ENCODE measurements at places on chromosomes 3 and 15. TPM values are rescaled to one million over a fixed set of nuclear protein-coding genes. Genes with fewer than 3 reads are reported as not detected.

The GNB4 gene
- 0.18 TPM for total RNA-seq

DNA sequence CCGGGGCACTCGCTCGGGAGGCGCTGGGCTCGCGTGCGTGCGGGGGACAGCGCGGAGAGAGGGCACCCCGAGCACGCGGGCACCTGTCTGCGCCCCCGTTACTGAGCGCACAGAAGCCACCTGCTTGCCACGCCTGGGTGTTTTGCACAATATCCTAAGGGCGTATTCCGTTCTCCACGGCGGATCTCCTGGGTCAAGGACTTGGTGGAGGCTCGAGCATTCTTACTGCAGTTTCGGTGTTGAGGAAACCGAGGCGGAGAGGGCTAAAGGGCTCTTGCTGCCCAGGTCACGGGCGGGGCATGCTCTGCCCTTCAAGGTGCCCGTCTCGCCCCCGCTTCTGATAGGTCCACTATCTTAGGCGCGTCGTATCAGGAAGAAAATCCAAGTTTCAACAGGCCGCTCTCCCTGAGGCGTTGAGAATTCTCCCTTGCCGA is 526 bp downstream of the GPD1L start:
- peak overlapping the region; percentile 72 for H3K4me3 ChIP-seq
- peak; percentile 65 for DNase-seq
- H3K27me3 ChIP-seq, result no peaks in the 10 kb centered on the region
- H3K27ac ChIP-seq, result no peak overlapping the region
- H3K4me1 ChIP-seq, result peaks cover 14% of the 10 kb centered on the region

The ARID3B gene
- total RNA-seq, result 17.7 TPM

GRCh38 chr3:178915365-178915764 is 156.2 kb downstream of the ZMAT3 start:
- no peaks in the 10 kb centered on the region for H3K36me3 ChIP-seq
- H3K4me3 ChIP-seq, result no peak overlapping the region
- no peak overlapping the region for H3K27ac ChIP-seq
- no peak for DNase-seq
- H3K27me3 ChIP-seq, result no peaks in the 10 kb centered on the region
- H3K4me1 ChIP-seq, result no peaks in the 10 kb centered on the region

The ERC2 gene
- total RNA-seq, result 3.7 TPM

- peaks cover 14% of the 10 kb centered on the region for H3K4me1 ChIP-seq
- H3K4me3 ChIP-seq, result no peak overlapping the region
- no peak overlapping the region for H3K27ac ChIP-seq
- DNase-seq, result no peak
- no peaks in the 10 kb centered on the region for H3K27me3 ChIP-seq
Observed at GRCh38 chr15:101053261-101053660, 134.1 kb downstream of the LRRK1 start.

DNA sequence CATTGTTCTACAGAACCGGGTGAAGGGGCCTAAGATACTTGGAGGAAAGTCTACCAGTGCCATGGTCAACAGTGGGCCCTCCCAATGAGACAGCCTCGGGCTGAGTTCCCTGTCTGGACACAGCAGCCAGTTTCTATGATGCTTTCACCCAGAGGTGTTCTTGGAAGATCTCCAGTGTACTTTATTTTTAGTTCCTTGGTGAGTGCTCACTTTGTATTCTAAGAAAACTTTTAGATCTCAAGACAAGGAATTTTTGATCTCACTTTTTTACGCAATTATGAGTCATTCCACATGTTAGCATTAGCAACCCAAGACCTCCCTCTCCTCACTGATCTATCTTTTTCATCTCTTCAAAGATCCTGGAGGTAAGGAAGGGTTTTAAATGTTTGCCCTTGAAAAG is 287.7 kb downstream of the RORA start:
- H3K27ac ChIP-seq, result no peak overlapping the region
- H3K4me1 ChIP-seq, result no peaks in the 10 kb centered on the region
- no peaks in the 10 kb centered on the region for H3K36me3 ChIP-seq

DNA sequence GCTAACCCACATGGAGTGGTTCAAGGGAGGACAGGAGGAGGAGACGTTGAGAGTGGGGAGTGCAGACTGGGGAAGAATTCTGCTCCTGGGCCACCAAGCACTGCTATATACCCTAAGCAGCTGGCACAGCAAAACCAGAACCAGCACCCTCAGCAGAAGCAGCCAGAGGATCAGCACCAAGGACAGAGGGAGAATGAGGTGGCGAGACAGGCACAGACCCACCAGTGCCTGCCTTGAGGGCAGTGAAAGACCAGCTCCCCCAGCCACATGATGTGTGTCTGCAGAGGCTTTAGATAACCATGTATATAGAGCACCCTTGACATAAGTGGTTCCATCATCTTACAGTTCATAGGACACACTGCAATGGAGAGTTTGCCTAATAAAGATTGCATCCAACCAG is 319.0 kb downstream of the GABRB3 start:
- no peaks in the 10 kb centered on the region for H3K36me3 ChIP-seq
- no peaks in the 10 kb centered on the region for H3K4me1 ChIP-seq
- no peaks in the 10 kb centered on the region for H3K27me3 ChIP-seq

DNA sequence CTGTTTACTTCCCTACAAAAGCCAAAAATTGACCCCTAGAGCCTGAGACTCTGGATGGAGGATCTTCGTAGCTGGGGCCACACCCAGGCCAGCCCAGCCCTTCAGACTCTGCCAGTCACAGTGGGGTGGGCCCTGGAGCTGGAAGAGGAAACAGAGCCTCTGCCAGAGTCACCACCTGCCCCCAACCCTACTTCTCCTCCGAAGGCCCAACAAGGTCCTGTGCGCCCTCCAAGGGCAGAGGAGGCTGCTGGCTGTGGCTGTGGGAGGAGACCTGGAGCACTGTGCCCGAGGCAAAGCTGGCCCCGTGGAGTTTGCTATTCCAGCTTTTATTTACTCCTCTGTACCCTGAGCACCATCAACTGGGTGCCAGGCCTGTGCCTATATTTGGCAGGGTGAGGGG is 19.0 kb downstream of the CISH start:
- H3K27me3 ChIP-seq, result no peaks in the 10 kb centered on the region
- no peak overlapping the region for H3K4me3 ChIP-seq
- H3K4me1 ChIP-seq, result peaks cover 9% of the 10 kb centered on the region
- no peak for DNase-seq
- no peak overlapping the region for H3K27ac ChIP-seq

DNA sequence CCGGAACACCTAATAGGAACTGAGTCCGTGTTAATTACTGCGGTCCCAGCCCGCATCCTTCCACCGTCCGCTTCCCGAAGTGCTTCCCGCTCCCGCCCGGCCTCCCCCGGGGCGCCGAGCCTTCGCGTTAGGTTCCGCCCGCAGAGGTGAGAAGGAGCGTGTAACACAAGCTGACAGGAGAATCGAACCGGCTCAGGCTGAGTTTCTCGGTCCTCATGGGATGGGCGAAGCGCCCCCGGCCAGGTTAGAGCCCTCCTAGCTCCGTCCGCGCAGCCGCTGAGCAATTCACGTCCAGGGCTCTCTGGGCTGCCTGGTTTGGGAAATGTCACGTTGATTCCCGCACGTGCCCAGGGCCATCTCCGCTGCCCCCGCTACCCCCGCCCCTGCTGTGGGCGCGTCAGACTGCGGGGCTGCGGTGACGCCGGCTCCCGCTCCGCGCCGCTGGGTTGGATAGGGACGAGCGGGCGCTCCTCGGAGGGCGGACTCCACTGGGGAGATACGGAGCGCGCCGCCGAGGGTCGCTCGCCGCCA is 954 bp downstream of the CLDN11 start:
- H3K36me3 ChIP-seq, result no peaks in the 10 kb centered on the region
- H3K27me3 ChIP-seq, result no peaks in the 10 kb centered on the region
- no peak for DNase-seq
- no peak overlapping the region for H3K4me3 ChIP-seq
- H3K4me1 ChIP-seq, result no peaks in the 10 kb centered on the region
